Renal cortex interstitium (tissue), 15 donors: ENCODE measurements at places on chromosomes 13 and 19. TPM values are rescaled to one million over a fixed set of nuclear protein-coding genes. Genes with fewer than 3 reads are reported as not detected.

DNA sequence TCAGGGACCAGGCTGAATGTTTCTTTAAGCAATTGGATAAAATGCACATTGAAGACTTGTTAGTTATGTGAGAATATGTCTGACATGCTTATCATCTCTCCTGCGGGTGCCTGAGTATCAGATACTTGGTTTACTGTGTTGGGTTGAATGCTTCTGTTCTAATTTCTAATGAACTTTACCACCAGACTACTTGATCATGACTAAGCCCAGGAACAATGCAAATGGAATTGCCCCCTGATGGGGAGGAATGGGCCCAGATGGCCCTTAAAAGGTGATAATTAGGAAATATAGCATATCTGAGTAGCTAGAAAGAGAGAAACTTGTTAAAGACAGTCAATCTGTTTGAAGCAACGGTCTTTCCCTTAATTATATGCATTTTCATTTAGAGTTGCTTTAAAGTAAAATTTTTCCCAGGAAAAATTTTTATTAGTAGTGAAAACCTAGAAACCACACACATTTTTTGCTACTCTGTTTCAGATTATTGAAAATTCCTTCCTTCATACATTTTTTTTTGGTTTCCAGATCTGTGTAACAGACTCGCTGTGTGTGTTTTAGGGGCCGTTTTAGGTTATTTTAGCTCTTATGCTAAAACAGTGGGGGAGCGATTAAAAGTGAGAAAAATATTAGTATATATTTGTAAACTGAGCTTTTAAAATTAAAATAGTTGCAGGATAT is 186.6 kb downstream of the TM9SF2 start:
- no peak for DNase-seq

DNA sequence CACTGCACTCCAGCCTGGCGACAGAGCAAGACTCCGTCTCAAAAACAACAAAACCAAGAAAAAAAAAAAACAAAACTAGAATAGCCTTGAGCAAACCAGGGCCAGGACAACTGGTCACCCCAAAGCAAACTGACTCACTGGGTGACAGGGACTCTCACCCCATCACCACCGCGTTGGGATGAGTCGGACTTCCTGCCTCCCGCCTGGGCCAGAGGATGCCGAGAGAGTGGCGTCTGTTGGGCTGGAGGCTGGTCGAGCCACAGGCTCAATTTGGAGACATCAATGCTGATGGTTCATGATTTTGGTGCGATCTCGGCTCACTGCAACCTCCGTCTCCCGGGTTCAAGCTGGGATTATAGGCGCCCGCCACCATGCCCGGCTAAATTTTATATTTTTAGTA is 11.6 kb downstream of the TMPRSS9 start:
- DNase-seq, result no peak

The ZNF805 gene
- polyA plus RNA-seq, result 6.2 TPM

DNA sequence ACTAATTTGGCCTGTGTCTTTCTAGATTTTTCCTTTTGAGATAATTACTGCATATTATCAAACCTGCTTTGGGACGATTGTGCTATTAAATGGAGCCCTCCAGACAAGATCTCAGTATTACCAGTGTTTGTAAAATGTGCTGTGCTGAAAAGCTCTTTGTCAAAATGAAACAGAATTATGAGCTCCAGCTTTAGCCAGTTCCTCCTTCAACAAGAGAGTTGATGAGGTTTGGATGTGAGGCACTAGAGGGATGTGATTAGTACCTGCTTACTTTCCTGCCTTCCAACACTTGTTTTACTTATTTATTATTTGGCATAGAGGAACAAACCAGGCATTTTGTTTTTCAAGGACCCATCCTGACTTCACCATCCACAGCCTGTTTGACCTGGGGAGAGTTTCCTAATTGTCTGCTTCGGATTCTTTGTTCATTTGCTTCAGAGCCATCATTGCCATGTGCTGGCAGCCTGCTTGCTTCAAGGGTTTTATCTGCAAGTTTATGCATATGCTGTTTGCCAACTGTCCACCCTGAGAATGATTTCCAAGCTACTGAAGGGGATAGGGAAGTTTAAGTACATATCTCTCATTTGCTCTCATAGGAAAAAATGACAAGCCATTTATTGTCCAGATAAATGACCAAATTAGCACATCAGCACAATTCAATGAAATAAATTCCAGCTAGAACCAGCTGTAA is 32.9 kb upstream of the CPB2 start:
- no peak for DNase-seq

GRCh38 chr13:55606045-55606665 is 1534.6 kb upstream of the PRR20A start:
- DNase-seq, result no peak

The CYP2A6 gene
- polyA plus RNA-seq, result 0.18 TPM

The PNMA8B gene
- 4.9 TPM for polyA plus RNA-seq

GRCh38 chr19:49447485-49448431 is 3.9 kb downstream of the PIH1D1 start:
- DNase-seq, result no peak

DNA sequence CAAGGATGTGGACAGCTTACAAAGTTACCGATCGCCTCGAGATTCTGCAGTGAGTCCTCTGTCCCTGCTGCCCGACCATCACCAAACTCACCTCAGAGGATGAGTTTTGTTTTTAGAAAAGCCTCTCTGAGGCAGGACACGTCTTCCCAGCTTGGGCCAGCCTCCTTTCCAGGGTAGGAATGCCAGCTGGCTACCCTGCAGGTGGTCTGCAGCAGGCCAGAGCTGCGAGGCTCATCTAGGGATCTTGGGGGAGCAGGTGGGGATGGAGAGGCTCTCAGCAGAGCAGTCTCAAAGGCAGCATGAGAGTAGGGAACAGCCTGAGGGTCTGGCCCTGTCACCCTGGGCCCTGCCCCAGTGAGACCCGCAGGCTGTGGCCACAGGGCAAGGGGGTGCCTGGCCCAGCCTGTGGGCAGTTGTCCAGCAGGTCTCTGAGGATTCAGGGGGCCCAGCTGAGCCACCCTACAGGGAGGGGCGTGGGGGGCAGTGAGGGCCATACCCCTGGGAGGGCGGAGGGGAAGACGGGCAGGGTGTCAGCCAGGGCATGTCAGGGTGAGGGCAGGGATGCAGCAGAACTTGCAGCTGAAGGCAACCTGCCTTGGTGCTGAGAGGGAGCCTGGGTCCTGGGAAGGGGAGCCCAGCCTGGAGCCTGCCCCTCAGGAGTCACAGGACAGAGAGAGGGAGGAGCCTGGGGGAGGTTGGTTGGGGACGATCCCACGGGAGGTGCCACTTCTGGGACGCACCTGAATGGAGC is 57.3 kb upstream of the TPM4 start:
- DNase-seq, result no peak

The STARD13 gene
- 21.6 TPM for polyA plus RNA-seq

The AP2S1 gene
- polyA plus RNA-seq, result 120 TPM

The HSPH1 gene
- 98.1 TPM for polyA plus RNA-seq

DNA sequence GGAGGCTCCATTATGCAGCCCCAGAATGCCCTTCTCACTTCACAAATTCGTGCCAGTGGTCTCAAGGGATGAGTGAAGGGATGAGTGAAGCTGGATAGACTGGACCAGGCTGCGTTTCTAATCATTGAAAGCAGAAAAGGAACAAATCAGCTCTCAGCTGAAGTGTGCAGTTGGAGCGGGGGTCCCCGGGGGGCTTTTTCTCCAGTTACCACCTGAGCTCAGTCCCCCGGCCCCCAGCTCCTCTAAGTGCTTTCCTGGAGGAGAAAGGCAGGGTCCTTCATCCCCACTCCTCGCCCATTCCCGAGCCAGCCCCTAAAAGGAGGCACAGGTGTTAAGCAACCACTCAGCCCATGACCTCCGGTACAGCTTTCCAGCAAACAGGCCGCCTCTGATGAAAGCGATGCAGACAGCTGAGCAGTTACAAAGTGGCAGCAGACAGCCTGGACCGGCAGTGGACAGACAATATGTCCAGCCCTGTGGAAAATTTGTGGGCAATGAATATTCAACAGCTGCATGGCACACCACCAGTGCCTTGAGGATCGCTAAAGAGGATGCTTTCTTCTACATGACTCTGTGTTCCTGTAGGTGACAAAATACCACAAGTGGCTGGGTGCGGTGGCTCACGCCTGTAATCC is 110.7 kb upstream of the UBL3 start:
- DNase-seq, result no peak

The KCNRG gene
- polyA plus RNA-seq, result 1.6 TPM

The ZNF530 gene
- polyA plus RNA-seq, result 4.9 TPM

GRCh38 chr13:47472516-47472915 is 528.6 kb downstream of the SUCLA2 start:
- no peak for DNase-seq

GRCh38 chr13:28353679-28354078 is 141.2 kb downstream of the FLT1 start:
- no peak for DNase-seq

GRCh38 chr19:47573071-47574026 is at the start of gene ZNF541:
ZNF541 (minus strand) TSS chr19:47573148; CDS start chr19:47555856, 17,292 bp downstream.
- peak; percentile 38 for DNase-seq

The ZNF708 gene
- polyA plus RNA-seq, result 16.2 TPM
